ENCODE measurements at places on chromosomes 5 and 9.

DNA sequence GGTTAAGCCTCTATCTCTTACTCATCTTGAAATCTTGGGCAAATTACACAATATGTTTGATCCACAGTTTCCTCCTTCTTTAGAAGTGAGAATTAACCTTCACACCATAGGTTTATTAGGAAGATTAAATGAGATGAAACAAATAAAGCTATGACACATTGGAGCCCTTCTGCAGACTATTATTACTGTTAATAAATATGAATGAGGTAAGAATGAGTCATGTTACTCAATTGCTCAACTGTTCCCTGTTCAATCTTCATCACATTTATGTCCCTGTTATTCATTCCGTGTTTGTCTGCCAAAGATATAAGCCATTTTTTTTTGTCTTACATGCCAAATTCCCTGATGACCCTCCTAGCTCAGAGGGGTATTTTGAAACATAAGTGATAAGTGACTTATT lies 52.1 kb upstream of the PAPPA start:
- DNase-seq, result no peak

GRCh38 chr5:52825826-52826225 lies 38.1 kb downstream of the ITGA1 start:
- DNase-seq, result no peak

DNA sequence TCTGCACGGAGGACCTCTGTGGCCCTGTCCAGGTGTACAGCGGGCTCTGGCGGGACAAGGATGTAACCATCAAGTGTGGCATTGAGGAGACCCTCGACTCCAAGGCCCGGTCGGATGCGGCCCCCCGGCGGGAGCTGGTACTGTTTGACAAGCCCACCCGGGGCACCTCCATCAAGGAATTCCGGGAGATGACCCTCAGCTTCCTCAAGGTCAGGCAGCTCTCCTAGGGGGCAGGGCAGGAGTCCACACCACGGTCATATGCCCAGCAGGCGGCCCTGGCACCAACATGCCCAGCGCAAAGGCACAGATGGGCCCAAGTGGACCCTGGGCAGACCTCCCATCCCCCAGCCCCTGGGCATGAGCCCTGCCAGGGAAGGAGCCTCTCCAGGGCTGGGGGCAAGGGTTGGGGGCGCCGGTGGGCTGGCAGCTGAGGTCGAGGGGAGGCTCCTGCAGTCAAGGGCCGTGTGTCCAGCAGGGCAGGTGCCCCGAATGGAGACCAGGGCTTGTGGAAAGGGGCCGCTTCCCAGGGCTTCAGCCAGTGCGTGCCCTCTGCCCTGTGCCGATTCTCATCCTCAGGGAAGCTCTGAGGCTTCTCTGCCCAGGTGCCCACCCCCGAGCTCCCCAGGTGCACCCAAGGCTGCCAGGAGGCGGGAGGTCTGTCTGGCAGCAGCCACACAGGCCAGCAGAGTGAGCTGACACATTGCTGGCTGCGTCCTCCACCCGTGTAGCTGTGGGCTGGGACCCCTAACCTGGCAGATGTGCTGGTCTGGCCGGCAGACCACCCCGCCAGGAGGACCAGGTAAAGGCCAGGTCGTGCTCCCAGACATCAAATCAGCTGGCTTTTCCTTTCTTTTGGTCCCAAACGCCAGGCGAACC lies 10.0 kb downstream of the DIPK1B start:
- DNase-seq, result no peak

DNA sequence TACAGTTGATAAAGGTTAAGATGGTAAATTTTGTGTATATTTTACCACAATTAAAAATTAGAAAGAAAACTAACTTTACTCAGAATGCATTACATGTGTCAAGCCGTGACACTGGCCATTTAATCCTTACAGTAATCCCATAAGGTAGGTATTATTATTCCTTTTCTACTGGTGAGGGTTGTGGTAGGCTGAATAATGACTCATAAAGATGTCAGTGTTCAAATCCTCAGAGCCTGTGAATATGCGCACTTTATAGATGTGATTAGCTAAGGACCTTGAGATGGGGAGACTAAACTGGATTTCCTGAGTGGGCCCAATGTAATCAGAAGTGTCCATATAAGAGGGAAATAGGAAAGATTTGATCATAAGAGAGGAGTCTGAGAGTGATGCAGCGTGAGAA lies 288.1 kb downstream of the TMEM167A start:
- DNase-seq, result no peak

DNA sequence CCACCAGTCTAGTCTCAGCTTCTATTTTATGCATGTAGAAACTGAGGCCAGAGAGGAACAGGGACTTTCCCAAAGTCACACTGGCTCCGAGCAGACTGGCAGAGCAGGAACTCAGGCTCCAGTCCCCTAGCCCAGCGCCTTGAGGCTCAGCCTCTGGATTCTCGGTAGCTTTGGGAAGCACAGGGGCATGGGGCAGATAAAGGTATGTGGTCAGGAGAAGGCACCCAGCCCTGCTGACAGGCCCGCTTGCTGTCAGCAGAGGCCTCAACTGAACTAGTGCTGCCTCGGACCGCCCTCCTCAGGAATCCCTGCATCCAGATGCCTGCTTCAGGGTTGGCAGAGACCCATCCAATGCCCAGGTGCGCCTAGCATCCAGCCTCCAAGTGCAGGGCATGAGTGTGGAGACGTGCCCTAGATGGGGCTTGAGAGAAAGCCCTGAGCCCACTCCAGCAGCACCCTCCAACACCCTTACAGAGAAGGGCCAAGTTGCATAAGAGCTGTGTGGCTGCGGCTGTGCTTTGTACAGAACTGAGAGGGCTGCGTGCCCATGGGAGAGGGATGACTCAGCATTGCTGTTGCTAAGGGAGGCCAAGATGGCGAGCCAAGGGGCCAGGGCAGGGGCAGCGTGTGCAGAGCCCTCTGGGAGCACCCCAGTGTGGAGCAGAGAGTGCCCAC lies 168.6 kb downstream of the MACROH2A1 start:
- DNase-seq, result no peak
